ENCODE measurements at places on chromosomes 1 and 21. TPM values are rescaled to one million over a fixed set of nuclear protein-coding genes. Genes with fewer than 3 reads are reported as not detected.

SELE gene
- total RNA-seq: not detected

DNA sequence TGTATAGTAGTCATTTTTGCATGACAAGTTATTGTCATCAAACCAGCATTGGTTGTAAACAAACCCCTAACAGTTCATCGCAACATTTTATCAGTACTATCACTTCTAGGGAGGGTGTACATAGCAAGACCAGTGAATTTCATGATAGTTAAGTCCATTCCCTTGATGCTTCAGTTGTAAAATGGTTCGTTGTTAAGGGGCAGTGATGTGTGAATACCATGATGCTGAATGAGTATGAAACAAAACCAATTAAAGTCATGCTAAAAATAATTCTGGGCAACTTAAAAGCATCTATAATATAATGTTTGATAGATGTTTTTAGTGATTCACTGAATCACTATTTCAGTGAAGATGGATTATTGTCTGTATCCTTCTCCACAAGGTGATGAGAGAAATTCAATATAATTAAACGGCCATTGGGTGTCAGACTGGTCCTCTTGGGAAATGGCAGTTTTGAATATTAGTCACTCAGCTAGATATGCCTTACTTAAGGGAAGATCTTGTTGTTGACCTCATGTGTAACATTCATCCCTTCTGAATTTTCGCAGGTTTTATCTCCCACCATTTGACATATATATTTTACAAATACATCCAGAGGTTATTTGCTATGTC is 742.2 kb upstream of the TMPRSS15 start:
- no peaks in the 10 kb centered on the region for H3K36me3 ChIP-seq
- H3K27ac ChIP-seq: no peak overlapping the region
- H3K4me1 ChIP-seq: no peaks in the 10 kb centered on the region

GRCh38 chr21:37358397-37358796 is 8.2 kb upstream of the DYRK1A start:
- peaks cover 3% of the 10 kb centered on the region for H3K4me1 ChIP-seq
- no peak overlapping the region for H3K4me3 ChIP-seq
- no peak overlapping the region for H3K27ac ChIP-seq

KRTAP13-2 gene
- not detected for total RNA-seq

GRCh38 chr1:17307946-17308345 is at the start of gene PADI4:
TSS of gene PADI4 (plus strand) at chr1:17308197. CDS start at chr1:17308223, 26 bp downstream.
- no peak within 1 kb of the TSS for H3K4me3 ChIP-seq
- no peak for DNase-seq
- no peaks in the 10 kb centered on the region for H3K27me3 ChIP-seq
- H3K27ac ChIP-seq: no peak within 1 kb of the TSS

DNA sequence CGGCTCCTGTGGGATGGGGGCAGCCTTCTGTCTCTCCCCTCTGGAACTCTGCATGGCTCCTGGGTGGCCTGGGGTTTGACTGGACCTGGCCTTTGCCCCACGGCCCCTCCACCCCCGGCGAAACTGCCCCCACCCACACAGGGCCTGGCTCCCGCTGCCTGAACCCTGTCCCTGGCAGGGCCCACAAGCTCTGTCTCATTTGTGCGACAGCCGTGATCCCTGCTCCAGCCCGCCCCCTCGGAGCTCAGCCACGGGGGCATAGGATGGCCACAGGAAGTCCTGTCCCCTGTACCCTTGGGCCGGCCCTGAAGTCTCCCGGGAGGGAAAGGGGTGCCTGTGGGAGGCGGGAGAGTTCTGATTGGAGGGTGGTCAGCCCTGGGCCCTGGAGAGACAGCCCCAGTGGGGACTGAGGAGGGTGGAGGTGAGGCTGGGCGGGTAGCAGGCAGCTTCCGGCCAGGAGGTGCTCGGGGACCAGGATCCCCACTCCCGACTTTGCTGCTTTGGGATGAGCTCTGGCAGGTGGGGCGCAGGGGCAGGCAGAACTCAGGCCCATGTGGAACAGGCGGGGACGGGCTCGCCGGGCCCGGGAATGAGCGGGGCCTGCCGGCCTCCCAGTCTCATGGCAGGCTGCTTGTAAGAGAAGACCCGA is 45.1 kb downstream of the SLX9 start:
- no peak overlapping the region for H3K27ac ChIP-seq
- no peak for DNase-seq
- no peaks in the 10 kb centered on the region for H3K27me3 ChIP-seq

CFAP298 gene
- 42.0 TPM for total RNA-seq

ZBTB8A gene
- 6.5 TPM for total RNA-seq

DNA sequence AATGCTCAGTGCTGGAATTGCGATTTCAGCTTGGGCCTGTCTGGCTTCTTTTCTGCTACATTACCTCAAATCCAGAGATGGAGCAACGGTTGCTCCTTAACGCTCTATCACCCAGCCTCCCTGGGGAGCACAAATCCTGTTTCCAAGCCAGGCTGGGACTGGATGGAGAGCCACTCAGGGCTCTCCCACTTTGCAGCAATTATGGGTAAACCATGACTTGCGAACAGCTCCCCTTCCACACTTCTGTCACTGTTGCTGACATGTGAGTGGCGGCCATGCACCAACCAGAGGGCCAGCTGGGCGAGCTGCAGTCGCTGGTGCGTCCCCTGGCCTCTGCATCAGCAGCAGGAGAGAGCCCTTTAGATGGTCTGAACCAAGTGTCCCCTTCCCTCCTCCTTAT is 65.1 kb upstream of the RAB4A start:
- no peak overlapping the region for H3K4me3 ChIP-seq
- no peaks in the 10 kb centered on the region for H3K27me3 ChIP-seq
- DNase-seq: no peak

GRCh38 chr1:209109001-209109785 is 474.3 kb upstream of the CAMK1G start:
- no peak overlapping the region for H3K27ac ChIP-seq
- H3K27me3 ChIP-seq: no peaks in the 10 kb centered on the region
- no peaks in the 10 kb centered on the region for H3K36me3 ChIP-seq
- DNase-seq: no peak

GRCh38 chr21:19130379-19131028 is 726.9 kb upstream of the TMPRSS15 start:
- H3K27me3 ChIP-seq: no peaks in the 10 kb centered on the region
- no peak for DNase-seq
- no peaks in the 10 kb centered on the region for H3K36me3 ChIP-seq
- no peak overlapping the region for H3K4me3 ChIP-seq
- no peaks in the 10 kb centered on the region for H3K4me1 ChIP-seq

ICOSLG gene
- 5.5 TPM for total RNA-seq

DNA sequence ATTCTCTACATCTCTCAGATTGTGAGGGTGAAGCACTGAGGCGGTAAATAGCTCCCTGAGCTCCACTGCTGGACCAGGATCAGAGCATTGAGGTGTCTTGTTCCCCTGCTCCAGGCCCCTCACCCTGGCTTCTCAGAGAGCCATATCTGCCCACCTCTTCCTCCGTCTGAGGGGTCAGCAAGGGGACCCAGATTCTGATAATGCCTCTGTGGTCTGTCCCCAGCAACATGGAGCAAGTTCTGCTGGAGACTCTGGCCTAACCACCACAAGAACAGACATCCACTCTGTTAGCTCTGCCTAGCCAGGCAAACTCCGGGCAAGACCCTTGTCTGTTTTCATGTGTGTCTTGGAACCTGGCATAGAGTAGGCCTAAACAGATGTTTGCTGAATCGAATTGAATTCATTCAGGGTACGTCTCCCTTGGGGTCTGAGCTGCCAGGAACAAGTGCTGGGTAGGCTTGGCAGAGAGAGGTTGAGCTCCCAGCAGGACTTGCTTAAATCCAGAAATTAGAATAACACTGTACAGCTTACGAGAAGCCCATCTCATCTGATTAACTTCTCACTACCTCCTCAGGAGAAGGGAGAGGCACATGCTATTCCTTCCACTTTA is 2.3 kb downstream of the TRAF5 start:
- no peak overlapping the region for H3K4me3 ChIP-seq
- H3K4me1 ChIP-seq: peaks cover 14% of the 10 kb centered on the region
- H3K27ac ChIP-seq: no peak overlapping the region

GRCh38 chr1:193538680-193539079 is 352.3 kb upstream of the B3GALT2 start:
- H3K4me3 ChIP-seq: no peak overlapping the region
- H3K4me1 ChIP-seq: no peaks in the 10 kb centered on the region
- H3K27ac ChIP-seq: no peak overlapping the region
- H3K36me3 ChIP-seq: no peaks in the 10 kb centered on the region
- DNase-seq: no peak
- H3K27me3 ChIP-seq: no peaks in the 10 kb centered on the region

DNA sequence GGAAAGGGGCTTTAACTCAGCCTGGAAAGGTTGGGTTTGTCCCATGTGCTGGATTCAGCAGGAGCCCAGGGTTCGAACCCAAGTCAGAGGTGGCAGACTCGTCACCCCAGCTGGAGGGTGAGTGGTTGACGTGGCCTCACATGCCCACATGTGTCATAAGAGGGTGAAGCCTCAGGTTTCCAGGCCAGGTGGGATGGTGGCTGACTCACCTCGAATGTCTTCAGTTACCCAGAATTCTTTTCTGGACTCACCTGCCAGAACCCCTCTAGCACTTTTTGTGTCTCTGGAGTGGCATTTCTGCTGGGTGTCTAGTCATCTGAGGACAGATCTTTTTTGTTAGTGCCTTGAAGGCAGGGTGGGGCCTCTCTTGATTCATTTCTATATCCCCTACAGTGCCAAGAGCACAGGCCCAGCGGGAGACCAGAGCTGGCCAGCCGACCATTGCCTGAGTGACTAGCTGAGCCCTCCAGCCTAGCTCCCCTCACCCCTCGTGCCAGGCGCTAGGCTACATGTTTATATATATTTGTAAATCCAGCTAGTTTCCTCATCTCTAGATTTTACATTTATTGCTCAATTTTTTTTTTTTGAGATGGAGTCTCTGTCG is 28.1 kb downstream of the IL6R start:
- no peaks in the 10 kb centered on the region for H3K27me3 ChIP-seq
- no peaks in the 10 kb centered on the region for H3K4me1 ChIP-seq
- no peak overlapping the region for H3K27ac ChIP-seq
- no peak for DNase-seq
- no peak overlapping the region for H3K4me3 ChIP-seq

- peak overlapping the region; percentile 93 for H3K27ac ChIP-seq
- H3K36me3 ChIP-seq: no peaks in the 10 kb centered on the region
- H3K4me1 ChIP-seq: peaks cover 54% of the 10 kb centered on the region
These were observed 31.7 kb downstream of the CHML start for GRCh38 chr1:241608379-241609033.

GRCh38 chr1:206560007-206560716 is 52.1 kb downstream of the EIF2D start:
- peaks cover 4% of the 10 kb centered on the region for H3K27me3 ChIP-seq
- H3K36me3 ChIP-seq: no peaks in the 10 kb centered on the region
- no peak overlapping the region for H3K4me3 ChIP-seq
- DNase-seq: no peak
- no peak overlapping the region for H3K27ac ChIP-seq
- peaks cover 4% of the 10 kb centered on the region for H3K4me1 ChIP-seq

- DNase-seq: no peak
- no peak overlapping the region for H3K4me3 ChIP-seq
- peaks cover 5% of the 10 kb centered on the region for H3K27me3 ChIP-seq
- no peaks in the 10 kb centered on the region for H3K36me3 ChIP-seq
- no peaks in the 10 kb centered on the region for H3K4me1 ChIP-seq
- no peak overlapping the region for H3K27ac ChIP-seq
These were observed 62.5 kb downstream of the KIAA0040 start for GRCh38 chr1:175129997-175130648.

ADAMTS4 gene
- 0.26 TPM for total RNA-seq

DNA sequence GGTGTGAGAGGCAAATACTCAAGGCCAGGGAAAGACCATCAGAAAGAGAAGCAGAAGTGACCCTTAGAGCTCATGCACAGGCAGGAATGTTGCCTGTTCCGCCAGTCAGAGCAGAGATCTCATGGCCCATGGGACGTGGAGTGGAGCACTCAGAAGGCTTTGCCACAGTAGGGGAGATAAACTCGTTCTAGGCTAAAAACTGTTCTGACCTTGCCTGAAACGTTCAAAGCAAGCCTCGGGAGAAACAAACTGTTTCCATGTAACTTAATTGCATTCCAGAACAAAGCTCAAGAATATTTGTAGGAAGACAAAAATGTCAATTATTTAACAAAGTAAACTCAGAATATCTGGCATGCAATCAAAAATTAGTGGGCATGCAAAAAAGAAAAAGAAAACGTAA is 20.7 kb upstream of the SLC19A1 start:
- H3K36me3 ChIP-seq: no peaks in the 10 kb centered on the region
- H3K4me3 ChIP-seq: no peak overlapping the region
- no peak overlapping the region for H3K27ac ChIP-seq
- no peaks in the 10 kb centered on the region for H3K4me1 ChIP-seq

DNA sequence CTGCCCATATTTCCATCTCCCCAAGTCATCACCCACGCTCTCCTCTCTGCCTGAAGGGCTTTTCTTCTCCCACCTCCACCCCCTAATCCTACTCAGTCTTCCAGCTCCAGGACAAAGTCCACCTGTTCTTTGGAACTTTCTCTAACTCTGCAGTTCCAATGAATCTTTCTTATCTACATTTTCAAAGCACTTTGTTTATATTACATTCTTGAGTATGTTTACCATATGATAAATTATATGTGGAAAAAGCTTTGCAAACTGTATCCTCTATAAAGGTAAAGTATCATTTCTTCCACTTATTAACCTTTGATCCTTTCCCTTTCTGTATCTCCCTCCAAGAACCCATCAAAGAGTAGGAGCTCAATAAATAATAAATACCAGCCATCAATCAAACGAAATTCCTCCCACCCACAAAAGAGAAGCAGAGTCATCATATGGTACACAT is 39.7 kb downstream of the TTC13 start:
- H3K4me3 ChIP-seq: no peak overlapping the region
- no peaks in the 10 kb centered on the region for H3K27me3 ChIP-seq
- no peak overlapping the region for H3K27ac ChIP-seq
- no peaks in the 10 kb centered on the region for H3K4me1 ChIP-seq
- no peak for DNase-seq

GRCh38 chr1:54499360-54500106 is 48.5 kb upstream of the ACOT11 start:
- H3K27ac ChIP-seq: no peak overlapping the region
- H3K4me1 ChIP-seq: peaks cover 5% of the 10 kb centered on the region
- no peak for DNase-seq

DNA sequence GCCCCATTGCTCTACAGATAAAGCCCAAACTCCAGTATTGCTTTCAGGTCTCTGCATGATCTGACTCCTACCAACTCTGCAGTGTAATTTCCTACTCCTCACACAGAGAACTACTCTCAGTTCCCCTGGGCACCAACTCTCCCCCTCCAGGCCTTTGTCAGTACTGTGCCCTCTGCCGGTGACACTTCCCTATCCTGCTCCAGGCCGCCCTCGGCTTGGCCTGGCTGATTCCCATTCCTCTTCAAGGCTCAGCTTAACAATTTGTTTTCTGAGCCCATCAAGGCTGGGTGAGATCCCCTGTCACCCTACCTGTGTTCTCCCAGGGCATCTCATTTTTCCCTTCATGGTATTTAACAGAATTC is 2.6 kb downstream of the SLAMF8 start:
- H3K4me3 ChIP-seq: no peak overlapping the region
- no peak overlapping the region for H3K27ac ChIP-seq
- no peak for DNase-seq
- no peaks in the 10 kb centered on the region for H3K4me1 ChIP-seq
- H3K27me3 ChIP-seq: no peaks in the 10 kb centered on the region

LCE1C gene
- not detected for total RNA-seq

Measured in Panc1 (cell line).